ENCODE measurements at places on chromosomes 5 and 9.

- DNase-seq: no peak
These were observed 24.1 kb downstream of the BNC2 start for GRCh38 chr9:16846367-16846766.

- DNase-seq: no peak
These were observed 1.5 kb downstream of the VDAC1 start for GRCh38 chr5:134003064-134003816.

DNA sequence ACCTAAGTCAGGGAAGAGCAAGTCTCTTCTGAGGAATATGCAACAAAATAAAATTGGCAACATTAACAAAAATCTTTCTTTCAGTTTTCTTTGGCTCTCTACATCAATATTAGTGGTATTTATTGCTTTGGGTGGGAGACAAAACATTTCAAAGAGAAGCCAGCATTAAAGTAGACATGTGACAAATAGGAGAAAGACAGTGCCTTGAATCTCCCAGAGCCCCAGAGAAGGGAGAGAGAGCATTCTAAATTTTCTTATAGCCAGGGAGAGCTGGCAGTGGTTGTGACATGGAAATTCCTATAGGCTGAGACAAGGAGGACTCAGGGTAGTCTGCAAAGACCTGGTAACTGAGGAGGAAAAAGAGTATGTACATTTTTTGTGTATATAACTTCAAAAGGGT, 79.4 kb upstream of the NREP start:
- no peak for DNase-seq

GRCh38 chr9:95363051-95363841, 45.7 kb upstream of the FANCC start:
- DNase-seq: no peak

GRCh38 chr5:172646716-172647285, 5.7 kb downstream of the NEURL1B start:
- DNase-seq: no peak

DNA sequence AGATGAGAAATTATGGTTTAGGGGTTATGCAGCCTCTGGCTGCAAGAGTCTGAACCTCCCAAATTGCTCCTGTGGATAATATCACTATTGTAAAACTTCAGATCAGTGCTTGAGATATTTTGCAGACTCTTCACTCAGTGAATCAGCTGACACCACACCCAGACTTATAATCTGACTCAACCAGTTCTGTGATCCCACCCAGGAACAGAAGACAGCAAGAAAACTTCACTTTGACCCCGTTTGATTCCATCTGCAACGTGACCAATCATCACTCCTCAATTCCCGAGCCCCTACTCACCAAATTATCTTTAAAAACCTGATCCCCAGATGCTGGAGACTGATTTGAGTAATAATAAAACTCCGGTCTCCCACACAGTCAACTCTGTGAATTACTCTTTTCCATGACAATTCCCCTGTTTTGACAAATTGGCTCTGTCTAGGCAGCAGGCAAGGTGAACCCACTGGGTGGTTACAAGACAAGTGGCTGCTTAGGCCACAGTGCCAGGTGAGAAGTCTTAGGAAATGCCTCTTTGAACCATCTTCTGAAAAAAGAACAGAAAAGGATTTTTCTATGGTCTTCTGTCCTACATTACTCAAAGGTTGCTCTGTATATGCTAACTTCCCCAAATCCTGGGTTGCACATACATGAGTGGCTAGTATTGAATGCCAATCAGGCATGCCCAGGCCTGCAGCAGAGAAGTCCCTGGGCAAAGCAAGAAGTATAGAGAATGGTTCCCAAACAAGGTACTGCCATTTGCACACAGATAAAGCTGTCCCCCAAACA, 588.0 kb downstream of the PRELID2 start:
- no peak for DNase-seq

GRCh38 chr9:33697171-33697570, 98.2 kb upstream of the PRSS3 start:
- no peak for DNase-seq

- no peak for DNase-seq
These were observed 40.6 kb downstream of the SH3PXD2B start for GRCh38 chr5:172413601-172414171.
